GM19239 (cell line): ENCODE measurements at places on chromosomes 4 and X.

DNA sequence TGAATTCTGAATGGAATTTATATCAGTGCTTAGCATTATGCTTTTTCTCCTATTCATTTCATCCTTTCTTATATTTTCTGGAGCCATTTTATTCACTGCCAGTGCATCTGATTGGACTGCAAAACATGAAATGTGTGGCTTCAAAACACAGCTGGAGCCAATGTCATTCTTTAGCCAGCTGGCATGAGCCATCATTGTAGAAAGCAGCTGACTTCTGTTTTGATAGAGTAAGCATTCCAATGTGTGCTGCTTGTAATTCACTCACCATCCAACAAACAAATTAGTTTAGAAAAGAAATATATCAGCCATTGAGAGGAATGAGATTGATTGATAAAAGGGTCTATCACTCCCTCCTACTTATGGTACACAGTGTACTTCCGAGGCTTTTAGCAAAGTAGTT, 2616.0 kb downstream of the ARAP2 start:
- no peak for DNase-seq

DNA sequence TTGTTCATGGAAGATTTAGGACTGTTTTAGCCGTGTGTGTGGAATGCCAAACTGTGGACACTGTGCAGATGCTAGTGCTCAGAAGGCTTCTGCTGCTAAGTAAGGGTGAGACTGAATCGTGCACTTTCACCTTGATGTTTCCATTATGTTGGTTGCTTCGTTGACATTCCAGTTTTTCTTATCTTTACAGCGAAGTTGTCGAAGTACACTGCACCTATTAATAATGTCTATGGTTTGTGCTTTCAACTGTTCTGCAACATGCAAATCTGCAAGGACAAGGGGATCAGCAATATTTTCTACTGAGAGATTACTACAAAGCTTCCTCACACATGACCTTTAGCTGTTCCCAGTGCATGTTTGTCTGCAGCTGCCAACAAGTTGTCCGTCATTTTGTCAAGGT, 67.7 kb downstream of the UGT2A3 start:
- DNase-seq, result no peak

- DNase-seq, result no peak
Observed at GRCh38 chr4:173528378-173529321, 1.4 kb downstream of the HAND2 start.

DNA sequence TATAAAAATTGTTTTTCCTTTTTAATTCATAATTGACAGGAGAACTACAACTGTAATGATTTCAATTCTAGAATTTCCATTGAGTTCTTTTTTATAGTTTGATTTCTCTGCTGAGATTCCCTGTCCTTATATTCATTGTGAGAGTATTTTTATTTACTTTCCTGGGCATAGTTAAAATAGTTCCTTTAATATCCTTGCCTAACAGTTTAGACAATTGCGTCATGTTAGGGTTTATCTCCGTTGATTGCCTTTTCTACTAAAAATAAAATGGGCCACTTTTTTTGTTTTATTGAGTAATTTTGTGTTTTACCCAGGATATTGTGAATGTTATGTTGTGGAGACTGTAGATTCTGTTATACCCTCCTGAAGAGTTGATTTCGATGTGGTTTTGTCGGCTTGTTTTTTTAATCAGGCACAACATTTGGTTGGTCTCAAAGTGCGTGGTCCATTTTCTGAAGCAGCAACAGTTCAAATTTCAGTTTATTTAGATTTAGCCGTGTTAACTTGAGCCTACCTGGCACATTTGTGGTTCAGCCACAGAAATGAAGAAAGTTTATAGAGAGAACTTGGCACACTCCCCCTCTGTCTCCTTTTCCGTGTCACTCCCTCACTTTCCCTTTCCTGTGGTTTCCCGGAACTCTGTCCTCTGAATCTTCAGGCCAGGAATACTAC, 16.0 kb upstream of the PRRG1 start:
- DNase-seq, result no peak

DNA sequence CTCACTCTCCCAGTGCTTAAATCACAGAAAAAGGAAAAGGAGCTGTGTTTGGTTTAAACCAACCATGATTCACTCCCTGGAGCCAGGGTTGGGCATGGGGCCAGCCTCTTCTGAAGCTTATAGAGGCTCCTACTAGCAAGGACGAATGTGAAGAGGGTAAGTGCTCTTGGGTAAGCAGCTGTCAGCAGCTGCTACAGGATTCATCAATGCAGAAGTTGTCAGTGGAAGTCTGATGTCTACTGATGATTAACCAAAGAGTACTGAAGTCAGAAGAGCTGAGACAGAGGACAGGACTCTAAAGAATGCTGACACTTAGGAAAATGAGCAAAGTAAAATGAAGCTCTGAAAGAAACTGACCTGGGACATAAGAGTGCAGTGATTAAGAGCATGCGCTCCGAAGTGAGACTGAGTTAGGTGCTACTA, 32.7 kb upstream of the JADE1 start:
- no peak for DNase-seq

DNA sequence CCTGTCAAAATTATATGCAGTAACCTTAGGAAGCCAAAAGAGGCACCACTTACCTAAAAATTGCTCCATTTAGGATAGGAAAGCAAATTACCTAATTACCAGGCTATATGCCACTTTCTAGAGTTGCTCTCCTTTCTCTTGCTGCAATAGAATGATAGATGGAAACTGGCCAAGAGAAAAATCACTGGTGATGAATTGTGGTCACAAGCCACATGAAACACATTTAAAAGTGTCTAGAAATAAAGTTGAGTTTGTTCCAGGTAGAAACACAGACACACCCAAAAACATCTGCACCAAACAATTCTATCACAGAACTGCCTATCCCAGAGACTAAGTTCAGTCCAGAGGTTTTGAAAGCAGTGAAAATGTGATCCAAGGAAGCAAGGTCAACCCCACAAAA, 337.7 kb downstream of the PCDH19 start:
- DNase-seq, result no peak

DNA sequence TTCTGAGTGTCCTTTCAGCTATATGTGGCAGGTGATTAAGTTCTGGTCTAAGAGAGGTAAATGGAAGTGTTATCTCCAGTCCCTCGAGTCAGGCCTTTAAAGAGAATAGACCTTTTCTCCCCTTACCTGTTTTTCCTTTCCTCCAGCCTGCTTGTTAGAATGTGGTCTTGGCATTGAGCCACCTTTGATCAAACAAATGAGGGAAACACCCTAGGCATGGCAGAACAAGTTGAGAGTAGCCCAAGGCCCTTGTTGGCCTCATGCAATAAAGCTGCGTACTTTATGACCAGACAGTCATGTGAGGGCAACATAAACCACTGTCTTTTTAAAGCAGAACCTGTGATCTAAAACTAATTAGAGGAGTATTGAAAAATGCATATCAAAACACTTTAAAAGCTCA, 13.2 kb upstream of the IL13RA2 start:
- no peak for DNase-seq

GRCh38 chrX:275967-276580, 5.1 kb upstream of the PLCXD1 start:
- DNase-seq, result peak; percentile 82

DNA sequence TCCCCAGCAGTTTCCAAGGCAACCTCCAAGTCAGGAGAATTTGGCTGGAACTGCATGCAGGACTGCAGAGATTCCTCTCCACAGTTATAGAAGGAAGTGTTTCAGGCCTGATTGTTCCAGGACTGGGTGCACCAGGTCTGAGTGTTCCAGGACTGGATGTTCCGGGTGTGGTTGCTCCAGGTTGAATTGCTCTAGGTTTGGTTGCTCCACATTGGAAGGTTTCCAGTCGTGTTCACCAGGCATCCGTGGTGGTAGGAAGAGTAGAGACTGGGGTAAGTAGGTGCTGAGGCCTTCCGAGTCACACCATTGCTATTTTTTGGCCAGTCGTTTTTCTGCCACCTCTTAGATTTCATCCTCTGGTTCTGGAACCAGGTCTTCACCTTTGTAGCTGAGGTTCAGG, 105.4 kb downstream of the MSN start:
- DNase-seq, result no peak

- DNase-seq, result no peak
Observed at GRCh38 chr4:158527516-158527915, 5.8 kb downstream of the RXFP1 start.

DNA sequence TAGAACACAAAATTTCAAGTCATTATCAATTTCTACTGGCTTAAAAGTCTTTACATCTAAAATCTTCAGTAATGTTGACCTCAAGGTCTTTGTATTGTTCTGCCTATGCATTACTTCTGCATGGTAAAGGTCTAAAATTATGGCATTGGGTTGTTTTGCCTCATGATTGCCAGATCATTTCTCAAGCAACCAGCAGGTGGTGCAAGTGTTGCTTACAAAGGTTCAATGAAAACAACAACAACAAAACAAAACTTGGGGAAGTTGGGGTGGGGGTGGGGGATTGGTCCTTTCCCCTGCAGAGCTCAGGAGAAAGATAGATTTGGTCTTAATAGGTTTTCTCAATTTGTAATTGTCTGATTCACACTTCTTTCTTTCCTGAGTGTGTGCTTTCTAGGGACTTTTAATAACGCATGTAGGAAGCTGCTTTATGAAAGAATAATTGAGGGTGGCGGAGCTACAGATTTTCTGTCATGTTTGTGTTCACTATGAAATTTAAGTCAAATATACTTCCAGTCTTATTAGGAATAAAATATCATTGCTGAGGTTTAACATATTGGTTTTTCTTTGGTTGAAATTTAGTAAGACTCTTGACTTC, 145.1 kb downstream of the COL4A5 start:
- no peak for DNase-seq

GRCh38 chr4:180794333-180794732, 1448.9 kb upstream of the TENM3 start:
- DNase-seq, result no peak

GRCh38 chrX:2371026-2371711, 129.6 kb downstream of the DHRSX start:
- no peak for DNase-seq

GRCh38 chr4:16120720-16121119, 36.9 kb upstream of the PROM1 start:
- no peak for DNase-seq

DNA sequence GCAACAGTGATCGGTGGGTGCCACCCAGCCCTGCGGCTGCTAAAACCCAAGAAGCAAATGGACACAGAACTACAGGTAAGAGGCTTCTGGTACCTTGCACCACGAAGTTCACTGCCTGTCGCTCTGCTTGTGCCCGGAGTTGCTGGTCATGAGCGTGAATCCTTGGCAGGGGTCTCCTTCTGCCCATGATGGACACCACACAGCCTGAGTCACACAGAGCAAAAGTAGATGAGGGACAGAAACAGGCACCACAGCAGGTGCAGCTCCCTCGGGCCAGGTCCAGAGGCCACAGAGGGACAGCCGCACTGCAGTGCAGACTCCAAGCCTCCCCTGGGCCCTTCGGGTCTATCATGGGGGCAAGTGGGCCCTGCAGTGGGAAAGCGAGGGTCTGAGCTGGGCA, 22.4 kb downstream of the NAT8L start:
- no peak for DNase-seq

DNA sequence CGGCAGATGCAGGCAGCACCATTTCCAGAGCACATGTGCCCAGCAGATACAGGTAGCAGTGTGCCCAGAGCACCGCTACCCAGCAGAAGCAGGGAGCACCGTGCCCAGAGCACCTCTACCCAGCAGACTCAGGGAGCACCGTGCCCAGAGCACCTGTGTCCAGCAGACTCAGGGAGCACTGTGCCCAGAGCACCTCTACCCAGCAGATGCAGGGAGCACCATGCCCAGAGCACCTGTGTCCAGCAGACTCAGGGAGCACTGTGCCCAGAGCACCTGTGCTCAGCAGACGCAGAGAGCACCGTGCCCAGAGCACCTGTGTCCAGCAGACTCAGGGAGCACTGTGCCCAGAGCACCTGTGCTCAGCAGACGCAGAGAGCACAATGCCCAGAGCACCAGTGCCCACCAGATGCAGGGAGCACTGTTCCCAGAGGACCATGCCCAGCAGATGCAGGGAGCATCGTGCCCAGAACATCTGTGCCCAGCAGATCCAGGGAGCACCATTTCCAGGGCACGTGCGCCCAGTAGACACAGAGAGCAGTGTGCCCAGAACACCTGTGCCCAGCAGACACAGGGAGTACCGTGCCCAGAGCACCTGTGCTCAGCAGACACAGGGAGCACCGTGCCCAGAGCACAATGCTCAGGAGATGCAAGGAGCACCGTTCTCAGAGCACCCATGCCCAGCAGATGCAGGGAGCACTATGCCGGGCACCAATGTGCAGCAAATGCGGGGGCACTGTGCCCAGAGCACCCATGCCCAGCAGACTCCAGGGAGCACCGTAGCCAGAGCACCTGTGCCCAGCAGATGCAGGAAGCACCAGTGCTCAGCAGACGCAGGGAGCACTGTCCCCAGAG, 236.4 kb downstream of the DHRSX start:
- no peak for DNase-seq

GRCh38 chr4:2797545-2798305, 4.8 kb downstream of the SH3BP2 start:
- DNase-seq, result no peak

DNA sequence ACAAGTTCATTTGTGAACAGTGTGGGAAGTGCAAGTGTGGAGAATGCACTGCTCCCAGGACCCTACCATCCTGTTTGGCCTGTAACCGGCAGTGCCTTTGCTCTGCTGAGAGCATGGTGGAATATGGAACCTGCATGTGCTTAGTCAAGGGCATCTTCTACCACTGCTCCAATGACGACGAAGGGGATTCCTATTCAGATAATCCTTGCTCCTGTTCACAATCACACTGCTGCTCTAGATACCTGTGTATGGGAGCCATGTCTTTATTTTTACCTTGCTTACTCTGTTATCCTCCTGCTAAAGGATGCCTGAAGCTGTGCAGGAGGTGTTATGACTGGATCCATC, 5.5 kb downstream of the SPRY1 start:
- DNase-seq, result no peak

DNA sequence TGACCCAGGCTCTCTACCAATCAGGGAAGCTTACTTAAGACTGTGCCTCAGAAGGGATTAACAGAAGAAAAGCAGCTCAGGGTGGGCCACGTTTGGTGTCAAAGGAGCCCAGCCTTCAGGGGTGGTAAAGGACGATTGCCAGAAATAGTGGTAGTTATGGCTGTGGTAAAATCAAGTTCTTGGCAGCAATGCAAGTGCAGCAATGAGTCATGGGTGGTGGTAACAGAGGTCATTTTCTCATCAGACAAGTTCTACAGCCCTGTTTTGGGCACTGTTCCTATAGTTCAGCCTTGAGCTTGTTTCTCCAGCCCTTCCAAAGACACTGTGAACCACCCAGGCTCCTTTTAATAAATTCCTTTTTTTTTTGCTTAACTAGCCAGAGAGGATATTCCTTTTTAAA, 120.3 kb downstream of the EFHC2 start:
- DNase-seq, result no peak

- DNase-seq, result no peak
Observed at GRCh38 chrX:136019226-136019625, 34.0 kb downstream of the SLC9A6 start.

DNA sequence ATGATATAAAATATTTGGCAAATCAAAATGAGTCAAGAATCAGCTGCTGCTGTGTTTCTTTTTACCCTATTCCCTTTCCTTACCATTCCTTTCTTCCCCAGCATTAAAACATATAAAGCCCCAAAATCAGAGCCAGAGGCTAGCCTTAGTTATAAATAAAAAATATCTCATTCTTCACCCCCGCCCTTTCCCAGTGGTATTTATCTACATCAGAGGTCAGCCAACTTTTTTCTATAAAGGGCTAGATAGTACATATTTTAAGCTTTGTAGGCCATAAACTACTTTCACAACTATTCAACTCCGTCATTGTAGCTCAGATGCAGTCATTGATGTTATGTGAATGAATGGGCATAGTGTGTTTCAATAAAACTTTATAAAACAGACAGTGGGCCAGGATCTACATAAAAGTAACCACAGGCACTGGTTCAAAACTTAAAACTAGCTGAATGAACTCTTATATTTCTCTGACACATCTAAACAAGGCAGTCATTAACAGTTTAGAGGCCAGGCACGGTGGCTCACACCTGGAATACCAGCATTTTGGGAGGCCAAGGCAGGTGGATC, 30.5 kb upstream of the TCEANC start:
- no peak for DNase-seq
